ENCODE measurements at places on chromosomes 1 and 21.
A peak's percentile ranks its signal among the peaks of the same experiment; 100 is the strongest.

- DNase-seq = peak; percentile 16
Measured at GRCh38 chr1:13830170-13830569, 130.2 kb downstream of the PRDM2 start.

DNA sequence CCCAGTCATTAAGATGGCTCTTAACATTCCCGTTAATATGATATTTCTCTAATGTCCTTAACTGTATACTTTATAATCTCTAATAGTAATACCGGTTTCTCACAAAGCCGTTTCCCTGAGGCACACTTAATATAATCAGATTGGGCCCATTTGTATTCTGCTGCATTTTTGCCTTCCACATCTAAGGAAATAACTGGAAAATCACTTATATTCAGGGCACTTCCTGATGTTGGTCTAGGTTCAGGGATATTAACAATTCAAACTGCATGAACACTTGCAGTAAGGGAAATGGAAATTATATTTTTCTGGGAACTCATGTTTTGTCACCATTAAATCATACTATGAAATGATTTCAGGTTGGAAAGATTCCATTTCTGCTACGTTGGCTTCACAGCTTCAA is 119.8 kb downstream of the TPR start:
- no peak for DNase-seq

- DNase-seq = no peak
Measured at GRCh38 chr1:226181996-226182714, 4.4 kb downstream of the ACBD3 start.

- DNase-seq = no peak
Measured at GRCh38 chr1:247164694-247165093, 7.1 kb downstream of the ZNF124 start.

GRCh38 chr1:233367057-233367803 is 39.7 kb downstream of the MAP3K21 start:
- DNase-seq = no peak

DNA sequence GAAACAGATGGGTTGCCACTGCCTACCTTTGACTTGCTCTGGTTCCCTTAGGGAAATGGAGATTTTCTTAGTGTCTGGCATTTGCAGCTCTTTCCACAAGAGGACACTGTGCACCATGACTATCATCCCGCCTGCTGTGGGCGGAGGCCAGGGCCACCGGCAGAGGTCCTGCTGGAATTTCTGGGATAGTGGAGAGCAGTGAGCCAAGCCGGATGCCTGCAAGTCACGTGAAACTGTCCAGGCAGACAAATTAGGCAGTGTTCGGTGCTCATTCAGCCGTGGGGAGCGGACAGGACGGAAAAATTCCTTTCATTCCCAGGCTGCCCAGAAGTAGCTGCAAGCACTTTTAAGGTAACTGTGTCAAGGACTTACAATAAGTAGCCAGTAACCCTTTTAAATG is 43.4 kb downstream of the IGSF5 start:
- DNase-seq = no peak

DNA sequence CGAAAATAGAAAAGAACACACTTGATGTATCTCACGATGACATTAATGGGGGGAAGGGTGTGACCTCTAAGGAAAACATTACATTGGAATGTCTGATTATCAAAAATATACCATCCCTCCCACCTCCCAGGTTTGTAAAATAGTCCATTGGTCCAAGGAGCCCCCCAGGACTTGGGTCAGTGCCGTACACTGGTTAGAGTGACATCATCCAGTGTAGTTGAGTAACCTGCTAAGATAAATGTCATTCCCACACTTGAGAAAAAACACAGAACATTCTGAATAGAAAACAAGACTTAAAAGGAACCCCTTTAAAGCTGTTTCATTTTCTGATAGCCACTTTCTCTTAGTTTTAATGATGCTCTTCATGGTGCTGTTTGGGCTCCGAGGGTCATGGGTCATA is 15.2 kb downstream of the DDX20 start:
- DNase-seq = no peak

DNA sequence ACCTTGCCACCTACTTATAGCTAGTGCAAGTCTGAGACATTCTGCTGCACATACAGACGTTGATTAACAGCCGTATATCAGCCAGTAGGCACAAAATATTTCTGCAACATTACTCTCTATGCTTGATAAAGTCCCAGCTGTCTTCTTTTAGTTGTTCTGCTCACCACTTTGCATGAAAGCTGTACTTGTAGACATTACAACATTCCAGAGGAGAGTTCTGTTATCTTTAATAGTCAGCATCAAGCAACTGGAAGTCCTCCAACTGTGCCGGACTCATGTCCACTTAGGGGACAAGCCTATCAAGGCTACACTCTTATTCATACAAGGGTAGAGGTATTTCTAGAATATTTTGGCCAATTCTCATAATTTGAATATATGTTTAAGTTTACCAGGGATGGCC is 50.0 kb downstream of the CACHD1 start:
- no peak for DNase-seq

DNA sequence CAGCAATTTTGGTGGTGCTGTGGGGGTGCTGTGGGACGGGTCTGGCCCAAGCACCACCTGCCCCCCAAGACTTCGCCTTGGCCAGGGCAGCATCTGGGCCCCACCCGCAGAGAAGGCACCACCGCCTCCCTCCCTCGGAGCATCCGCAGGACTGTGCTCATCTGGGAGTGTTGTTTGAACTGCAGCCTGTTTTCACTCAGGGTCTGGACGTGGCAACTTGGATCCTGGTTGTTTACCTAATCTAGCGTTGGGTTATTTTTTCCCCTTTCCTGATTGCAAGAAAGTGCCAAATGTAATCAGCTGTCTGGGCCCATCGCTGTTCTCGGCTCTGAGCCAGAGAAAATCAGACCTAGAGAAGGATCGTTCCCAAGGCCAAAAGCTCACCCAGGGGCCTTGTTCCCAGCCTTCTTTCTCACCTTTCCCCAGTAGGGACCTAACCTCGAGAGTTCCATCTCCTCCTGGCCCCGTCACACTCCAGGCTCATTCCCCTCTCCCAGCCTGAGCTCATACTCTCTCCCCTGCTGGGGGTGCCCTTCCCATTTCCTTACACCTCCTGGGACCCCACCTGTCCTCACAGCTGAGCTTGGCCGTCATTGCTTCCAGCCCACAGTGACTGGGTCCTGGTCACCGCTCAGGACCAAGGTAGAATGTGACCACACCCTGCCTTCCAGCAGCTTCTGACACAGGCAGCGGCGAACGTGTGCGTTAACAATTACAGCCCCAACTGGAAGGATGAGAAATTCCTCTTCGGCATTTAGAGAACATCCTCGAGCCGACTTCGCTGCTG is 72.0 kb upstream of the FAM20B start:
- no peak for DNase-seq

DNA sequence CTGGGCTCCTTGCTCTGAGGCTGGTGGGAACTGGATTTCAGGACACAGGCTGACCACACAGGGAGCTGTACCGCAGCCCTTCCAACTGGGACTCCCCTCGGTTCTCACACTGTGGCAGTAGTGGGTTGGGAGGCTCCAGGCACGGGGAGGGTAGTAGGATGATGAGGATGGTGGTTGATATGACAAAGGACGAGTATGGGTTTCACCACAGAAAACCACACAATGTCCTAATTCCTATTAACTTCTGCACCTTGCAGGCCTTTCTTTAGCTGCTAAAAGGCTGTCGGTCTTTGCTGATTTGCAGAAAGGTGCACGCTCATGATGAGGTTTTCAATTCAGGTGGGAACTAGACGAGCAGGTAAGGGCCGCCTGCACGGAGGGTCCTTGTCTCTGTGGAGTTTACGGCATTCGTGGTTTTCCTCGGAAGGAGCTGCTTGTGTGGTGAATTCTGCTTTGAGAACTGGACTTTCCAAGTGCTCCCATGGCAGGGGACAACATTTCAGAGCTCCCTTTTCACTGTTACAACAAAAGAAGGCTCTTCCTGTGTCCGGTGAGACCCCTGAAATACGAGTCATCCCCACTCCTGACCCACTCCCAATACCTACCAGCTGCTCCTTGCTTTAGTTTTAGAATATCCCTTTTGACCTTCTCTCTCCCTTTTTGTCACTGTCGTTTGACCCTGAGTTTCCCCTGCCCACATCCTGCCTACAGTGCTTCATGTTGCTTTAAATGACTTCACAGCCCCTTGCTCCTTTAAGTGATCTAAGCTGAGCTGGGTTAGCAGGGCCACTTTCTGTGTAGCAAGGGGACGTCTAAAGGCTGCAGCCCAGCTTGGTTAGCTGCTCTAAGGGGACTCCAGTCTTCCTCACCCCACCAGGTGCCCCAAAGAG is 125.1 kb downstream of the MRPS6 start:
- DNase-seq = no peak

- DNase-seq = no peak
Measured at GRCh38 chr1:101902199-101902598, 94.5 kb downstream of the OLFM3 start.

DNA sequence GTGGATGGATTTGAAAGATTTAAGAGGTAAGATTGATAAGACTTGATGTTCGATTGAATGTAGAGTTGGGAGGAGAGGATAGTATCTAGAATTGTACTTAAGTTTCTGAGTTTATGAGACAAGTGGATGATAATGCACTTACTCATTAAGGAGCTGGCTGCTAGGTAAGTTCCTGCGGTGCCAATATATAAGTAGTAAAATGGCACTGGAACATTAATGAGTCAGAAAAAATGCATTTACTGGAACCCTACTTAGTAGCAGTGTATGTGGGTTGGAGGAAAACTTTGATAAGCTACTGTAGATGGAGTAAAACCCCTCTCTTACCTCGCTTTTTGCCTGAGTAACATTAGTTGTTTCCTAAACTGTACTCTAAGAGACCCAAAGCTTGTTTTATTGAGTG is 68.2 kb downstream of the ZFYVE9 start:
- no peak for DNase-seq

DNA sequence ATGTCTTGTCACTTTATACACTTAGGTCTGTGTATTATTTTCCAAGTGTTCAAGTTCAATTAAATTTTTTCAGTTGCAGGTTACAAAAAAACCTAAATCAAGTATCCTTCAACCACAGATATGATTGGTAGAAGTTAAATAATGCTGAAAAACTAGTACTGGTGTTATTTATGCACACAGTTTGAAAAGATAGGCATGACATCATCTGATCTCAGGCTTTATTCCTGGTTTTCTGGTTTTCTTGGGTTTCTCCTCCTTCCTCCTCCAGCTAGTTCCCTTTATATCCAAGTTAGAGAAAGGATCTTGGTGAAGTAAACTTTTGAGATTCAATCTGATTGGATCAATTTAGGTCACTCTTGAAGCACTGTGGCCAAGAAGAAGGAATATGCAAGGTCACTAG is 1201.1 kb upstream of the B3GALT2 start:
- DNase-seq = no peak

DNA sequence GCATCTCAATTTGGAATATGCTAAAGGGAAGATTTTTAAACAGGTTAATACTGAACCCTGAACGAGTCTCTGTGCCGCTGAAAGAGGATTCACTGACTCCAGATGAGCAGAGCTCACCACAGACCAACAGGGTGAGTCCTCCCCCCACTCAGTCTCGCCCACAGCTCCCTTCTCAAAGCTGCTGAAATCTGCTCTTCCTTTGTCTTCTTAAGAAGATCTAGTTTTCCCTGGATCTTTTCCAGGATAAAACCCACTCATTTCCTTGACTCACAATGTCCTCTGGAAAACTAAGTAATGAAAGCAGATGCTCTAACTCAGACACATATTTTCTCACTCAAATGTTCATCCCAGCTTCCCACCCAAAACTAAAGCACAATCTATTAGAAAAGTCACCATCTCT is 447.0 kb upstream of the PKN2 start:
- no peak for DNase-seq

DNA sequence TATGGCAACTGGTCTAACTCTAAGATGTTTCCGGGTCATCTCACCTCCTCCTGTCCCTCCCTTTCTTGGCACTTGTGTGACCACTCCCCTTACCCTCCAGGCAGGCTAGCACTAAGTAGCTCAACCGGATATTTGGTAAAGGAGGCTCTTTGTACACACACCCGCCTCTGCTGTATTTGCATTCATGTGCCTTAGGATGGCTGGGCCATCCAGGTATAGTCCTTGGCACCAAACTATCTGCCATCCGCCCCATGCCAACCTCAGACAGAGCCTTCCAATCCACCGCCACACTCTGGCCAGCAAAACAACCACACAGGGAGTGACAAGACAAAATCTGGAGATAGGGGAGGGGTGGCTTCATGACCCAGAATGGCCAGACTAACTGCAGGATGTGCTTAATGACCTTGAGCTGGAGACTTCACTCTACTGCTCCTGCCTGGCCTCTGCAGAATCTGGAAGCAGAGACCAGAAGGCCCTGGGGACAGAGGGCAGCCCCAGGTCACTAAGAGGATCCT is 59.5 kb downstream of the CDK18 start:
- peak; percentile 77 for DNase-seq

DNA sequence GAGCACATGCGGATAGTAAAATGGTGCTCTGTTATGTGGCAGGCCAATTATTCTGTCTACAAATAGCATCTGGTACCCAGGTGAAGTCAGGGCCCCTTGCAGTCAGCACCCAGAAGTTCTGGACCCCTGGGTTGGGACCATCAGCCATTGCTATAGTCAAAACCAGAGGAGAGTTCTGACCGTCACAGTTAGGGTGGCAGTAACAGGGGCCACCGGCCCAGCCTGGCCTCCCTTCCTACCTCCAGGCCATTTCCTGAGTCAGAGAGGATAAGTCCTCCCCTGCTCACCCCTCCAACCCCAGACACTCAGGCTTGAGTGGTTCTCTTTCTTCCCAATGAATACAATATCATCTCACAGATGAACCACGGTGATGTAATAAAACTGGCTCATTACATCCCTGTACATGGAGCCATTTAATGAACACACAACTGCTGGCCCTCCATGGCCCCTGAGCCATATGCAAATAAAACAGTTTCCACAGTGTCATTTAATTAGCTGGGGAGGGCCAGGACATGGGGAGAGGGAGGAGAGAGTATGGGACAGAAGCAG is 673.6 kb downstream of the MATN1 start:
- peak; percentile 72 for DNase-seq

- no peak for DNase-seq
Measured at GRCh38 chr1:225424562-225425200, 3.2 kb downstream of the LBR start.

DNA sequence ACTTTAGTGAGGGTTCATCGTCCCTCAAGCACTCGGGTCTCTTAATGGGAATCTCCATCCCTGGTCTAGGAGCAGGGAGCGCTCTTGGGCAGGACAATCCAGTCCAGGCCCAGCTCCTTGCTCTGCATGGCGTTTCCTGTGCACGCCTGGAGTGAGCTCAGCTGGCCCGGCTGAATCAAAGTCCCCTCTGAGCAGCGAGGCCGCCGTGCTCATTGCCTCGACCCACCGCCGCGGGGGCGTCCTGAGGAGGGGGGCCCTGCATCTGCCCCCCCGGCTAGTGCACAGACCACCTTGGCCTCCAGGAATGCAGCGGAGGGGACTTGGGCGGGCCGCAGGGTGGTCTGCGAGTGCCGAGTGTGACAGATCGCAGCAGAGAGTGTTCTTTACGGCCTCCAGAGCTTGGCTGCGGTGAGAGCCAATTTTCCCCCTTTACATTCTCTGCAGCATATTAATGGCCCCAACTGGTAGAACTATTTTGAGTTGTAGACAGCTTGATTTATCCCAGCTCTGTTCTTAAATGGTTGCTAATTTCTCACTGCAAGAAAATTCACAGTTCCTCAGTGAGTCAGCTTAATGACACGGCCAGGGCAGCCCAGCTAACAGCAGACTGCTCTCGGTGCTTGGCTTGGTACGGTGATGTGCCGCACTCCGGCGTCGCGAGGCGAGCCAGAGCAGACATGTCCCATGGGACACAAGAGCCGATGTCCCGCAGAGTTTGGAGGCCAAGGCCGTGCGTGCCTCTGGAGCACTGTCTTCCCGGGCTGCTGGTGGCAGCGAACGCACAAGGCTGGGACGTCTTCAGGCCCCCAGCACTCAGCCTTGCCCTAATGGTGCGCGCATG is 39.8 kb downstream of the SNAP47 start:
- no peak for DNase-seq
